Stimulated activated CD4-positive, alpha-beta T cell treated with anti-CD3 and anti-CD28 coated beads, Interleukin-1b, Interleukin-23, amount 100 ng/mL, for 24 hours (primary cell): ENCODE measurements at places on chromosomes 3 and 15.

DNA sequence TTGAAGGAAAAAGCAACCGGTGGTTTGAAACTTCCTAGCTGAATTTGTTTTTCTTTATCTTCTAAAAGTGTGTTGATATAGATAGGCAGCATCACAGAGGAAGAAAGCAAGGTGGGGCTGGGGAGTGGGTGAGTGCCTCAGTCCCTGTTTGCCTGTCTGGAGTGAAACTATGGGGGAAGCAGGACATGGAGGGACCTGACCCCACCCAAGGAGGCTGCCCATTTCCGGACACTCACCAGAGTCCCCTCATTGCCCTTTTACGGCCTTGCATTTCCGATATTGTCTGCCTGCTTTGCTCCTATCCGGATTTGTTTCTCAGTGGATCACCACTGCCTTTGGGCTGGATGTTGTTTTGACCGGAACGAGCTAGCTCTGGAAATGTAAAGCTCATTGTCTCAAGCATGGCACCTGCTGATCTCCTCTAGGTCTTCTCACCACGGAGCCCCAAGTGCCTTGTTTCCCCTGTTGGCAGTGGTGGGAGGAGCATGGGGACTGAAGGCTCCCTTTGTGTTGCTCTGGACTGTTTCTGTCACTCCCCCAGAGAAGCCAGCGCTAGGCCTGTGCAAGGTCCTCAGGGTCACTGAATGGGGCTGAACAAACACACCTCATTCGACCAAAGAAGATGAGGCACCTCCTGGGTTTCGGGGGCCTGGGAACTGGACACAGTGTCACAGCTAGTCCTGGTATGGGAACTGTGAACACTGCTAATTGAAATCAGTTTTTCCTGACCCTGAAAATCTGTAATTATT is 7.0 kb downstream of the CLDN11 start:
- no peak for DNase-seq

GRCh38 chr3:48399387-48400172 is 27.6 kb downstream of the FBXW12 start:
- no peak for DNase-seq

DNA sequence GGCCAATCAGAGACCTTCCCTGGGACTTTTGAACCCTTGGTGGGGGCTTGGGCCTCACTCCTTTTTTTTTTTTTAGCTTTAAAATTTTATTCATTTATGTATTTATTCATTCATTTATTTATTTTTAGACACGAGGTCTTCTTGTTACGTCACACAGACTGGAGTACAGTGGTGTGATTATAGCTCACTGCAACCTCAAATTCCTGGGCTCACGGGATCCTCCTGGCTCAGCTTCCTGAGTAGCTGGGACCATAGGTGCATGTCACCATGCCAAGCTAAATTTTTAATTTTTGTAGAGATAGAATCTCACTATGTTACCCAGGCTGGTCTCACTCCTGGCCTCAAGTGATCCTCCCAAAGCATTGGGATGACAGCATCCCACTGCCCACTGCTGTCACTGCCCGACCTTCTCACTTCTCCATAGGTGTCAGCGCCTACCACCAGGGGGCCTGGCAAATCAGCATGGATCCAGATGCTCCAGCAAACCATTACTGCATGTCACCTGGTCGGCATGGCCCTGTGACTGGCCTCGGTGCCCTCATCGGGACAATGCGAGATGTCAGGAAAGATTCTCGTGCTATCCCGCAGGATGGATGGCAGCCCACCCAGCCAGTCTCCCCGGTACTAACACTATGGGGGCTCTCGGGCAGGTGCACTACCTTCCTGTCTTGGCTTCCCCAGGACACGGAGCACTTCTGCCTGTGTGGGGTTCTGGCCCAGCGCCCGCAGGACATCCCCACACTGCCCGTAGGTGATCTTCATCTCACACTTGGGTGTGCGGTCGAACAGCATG is 3.0 kb downstream of the MYL3 start:
- DNase-seq, result no peak

DNA sequence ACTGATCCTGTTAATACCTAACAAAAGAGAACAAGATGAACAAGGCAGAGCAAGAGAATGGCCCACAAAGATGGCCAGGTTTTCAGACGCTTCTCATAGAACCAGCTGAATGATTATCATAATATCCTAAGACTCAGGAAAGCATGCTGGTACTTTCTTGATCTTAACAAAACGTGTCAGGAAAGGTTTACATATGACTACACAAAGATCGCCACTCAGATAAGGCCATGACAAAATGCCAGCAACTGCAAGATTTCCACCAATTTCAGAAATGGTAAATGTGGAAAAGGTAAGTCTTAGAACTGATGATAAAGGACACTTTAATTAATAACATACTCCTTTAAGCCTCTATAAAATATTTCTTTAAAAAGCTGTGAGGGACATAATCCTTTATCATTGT is 108.8 kb downstream of the DLG1 start:
- DNase-seq, result no peak
